Fibroblast of gingiva (primary cell): ENCODE measurements at places on chromosomes 1 and 21.

GRCh38 chr1:2981388-2981787 is 39.9 kb upstream of the ACTRT2 start:
- DNase-seq: no peak

- DNase-seq: peak; percentile 31
These were observed 23.2 kb upstream of the BECN2 start for GRCh38 chr1:241934201-241934848.

GRCh38 chr1:13507075-13507474 is 6.7 kb downstream of the LRRC38 start:
- no peak for DNase-seq

- DNase-seq: peak; percentile 83
These were observed 15.4 kb downstream of the CEP350 start for GRCh38 chr1:179969962-179970361.

DNA sequence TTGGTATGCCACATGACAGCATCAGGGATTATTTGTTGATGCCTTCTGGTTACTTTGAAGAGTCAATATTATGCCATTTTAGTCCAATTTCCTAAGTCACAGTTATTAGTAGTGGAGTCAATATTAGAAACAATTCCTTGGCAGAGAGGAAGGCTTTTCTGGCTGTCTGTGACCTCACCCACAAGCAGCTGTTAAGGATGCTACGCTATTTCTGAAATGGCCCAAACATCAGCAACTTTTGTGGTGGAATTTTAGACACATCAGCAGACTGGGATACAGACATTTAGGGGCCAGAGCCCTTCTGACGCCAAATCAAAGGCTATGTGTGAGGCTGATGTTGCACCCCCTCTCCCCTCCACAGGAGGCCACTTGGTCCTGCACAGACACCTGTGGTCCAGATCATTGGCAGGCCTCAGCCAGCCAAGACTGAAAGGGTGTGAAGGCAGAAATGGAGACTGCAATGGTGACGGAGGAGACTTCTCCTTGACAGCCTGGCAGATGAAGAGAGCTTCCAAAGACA is 9.2 kb upstream of the RXRG start:
- DNase-seq: no peak

DNA sequence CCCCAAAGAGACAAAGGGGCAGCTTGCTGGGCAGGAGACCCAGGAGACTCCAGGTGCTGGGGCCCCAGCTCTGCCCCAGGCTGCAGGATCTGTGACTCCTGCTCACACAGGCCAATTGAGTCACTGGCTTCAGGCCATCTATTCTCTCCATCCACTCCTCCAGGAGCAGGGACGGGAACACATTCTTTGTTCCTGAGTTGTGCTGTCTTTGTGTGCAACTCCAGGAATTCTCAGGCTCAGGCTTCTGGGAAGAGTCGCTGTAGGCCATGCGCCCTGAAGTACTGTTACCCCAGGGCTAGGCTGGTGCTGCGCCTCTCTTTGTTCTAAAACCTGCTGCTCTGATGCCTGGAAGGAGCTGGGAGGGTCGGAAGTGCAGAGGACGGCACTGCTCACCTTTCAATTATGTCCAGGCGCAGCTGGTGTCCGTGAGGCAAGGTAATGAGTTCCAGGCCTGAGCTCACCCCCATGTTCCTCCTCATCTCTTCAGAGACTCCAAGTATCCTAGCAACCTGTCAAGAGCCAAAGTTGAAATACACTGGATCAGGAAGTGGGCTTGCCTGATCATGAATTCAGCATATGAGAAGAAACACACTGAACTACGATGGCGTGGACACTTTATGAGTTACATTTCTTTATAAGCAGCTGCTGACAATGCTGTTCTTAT is 105.9 kb downstream of the BCAR3 start:
- no peak for DNase-seq

DNA sequence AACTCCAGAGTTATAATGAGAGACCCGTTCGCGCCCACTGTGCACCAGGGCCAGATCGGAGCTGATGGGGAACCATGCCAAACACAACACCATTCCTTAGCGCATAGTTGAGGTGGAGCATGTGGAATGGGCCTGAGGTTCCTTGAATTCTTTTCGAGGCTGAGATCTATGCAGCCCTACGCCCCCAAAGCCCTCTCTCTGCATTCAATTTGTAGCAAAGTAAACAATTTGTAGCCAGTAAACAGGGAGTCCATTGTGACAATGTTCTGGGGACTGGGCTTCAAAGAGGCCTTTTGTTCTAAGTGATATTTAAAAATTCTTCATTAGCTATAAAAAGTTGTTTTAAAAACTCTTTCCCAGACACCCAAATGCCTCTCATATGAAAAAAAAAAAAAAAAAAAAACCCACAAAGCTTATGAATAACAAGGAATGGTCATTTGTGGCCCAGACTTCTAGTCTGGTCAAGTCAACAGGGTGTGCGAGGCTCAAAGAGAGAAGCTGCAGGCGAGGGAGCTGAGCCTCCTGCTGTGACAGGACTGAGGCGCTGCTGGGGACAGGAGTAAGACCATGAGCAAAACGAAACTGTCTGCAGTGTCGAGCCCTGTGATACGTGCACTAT is 30.6 kb upstream of the KCNE2 start:
- DNase-seq: peak; percentile 23

- DNase-seq: peak; percentile 44
These were observed 234.2 kb upstream of the FGGY start for GRCh38 chr1:59062743-59063142.

- DNase-seq: peak; percentile 3
These were observed 103.2 kb downstream of the SGIP1 start for GRCh38 chr1:66637146-66637545.

DNA sequence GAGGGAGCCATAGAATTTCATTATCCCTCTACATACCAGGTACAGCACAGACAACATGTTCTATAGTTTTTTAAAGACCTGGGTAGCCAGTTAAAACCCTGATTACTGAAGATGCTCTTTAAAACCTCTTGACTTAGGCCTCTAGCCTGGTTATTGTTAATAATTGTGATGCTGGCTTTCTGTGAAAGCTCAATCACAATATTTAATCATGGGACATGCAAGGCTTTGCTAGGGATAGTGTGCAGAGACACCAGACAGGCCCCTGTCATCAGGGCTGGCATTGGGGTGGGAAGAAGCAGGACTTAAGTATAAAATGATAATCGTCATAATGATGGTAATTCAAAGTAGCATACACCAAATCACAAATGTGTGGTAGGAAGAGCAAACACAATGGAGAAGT is 274.4 kb downstream of the PTBP2 start:
- DNase-seq: no peak

DNA sequence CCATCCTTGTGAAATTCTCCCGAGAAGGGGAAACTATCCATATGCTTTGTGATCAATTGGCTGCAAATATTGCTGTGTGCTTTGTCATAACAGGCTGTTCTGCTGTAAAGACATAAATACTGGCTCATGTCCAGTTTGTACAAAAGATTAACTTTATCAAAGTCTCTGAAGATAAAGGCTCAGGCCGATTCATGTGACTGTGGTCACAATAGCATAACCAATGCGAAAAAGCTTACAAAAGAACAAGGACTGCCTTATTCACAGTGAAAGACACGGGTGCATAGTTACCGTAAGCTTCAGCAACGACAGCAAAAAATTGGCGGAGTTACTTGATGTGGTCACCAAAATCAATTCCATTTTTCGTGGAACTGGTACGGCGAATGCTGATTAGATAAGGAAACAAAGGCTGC is 173.6 kb upstream of the CHRM3 start:
- DNase-seq: no peak

DNA sequence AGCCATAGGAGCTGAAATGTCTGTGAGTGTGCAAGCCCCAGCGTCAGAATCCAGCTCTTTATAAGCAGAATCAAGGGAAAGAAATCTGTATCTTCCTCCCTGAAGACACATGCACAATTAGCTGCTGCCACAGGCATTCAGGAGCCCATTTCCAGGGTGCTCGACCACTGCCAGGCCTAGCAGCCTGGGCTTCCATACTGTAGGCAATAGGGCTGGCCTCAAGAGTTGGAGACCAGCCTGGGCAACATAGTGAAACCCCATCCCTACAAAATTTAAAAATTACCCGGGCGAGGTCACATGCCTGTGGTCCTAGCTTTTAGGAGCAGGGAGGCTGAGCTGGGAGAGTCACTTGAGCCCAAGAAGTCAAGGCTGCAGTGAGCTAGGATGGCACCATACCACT is 41.0 kb downstream of the NEK2 start:
- DNase-seq: no peak

- no peak for DNase-seq
These were observed 1317.7 kb downstream of the MRPL39 start for GRCh38 chr21:24289539-24289938.

GRCh38 chr1:111831153-111831552 is 75.5 kb downstream of the DDX20 start:
- no peak for DNase-seq

DNA sequence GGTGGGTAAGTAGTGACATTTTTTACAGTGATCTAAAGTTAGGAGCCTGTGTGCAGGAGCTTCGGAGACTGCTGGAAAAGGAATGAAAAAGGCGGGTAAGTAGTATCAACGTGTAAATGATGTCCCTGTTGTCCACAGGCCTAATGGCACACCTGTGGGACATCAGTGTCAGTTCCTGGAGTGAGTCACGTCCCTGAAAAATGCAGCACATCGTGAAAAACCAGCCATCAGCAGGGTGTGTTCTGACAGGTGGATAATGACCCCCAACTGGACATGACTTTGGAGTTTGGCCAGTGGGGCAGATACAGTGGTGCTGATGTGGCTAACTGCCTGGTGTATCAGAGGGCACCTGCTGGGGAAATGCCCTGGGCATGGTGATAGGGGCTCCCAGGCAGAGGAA is 12.0 kb upstream of the PRDM15 start:
- no peak for DNase-seq

- DNase-seq: no peak
These were observed 10.7 kb upstream of the GATAD2B start for GRCh38 chr1:153933430-153933829.

GRCh38 chr21:27448960-27449359 is 482.1 kb upstream of the ADAMTS5 start:
- DNase-seq: no peak

- DNase-seq: no peak
These were observed 145.8 kb upstream of the TMPRSS15 start for GRCh38 chr21:18549214-18549905.

GRCh38 chr1:195965475-195965874 is 642.8 kb downstream of the KCNT2 start:
- no peak for DNase-seq

GRCh38 chr1:59016390-59016789 is 232.5 kb upstream of the JUN start:
- DNase-seq: no peak

- DNase-seq: no peak
These were observed 23.2 kb downstream of the DDX59 start for GRCh38 chr1:200646515-200646914.

- DNase-seq: peak; percentile 57
These were observed 40.7 kb downstream of the MAP3K21 start for GRCh38 chr1:233368106-233368788.

DNA sequence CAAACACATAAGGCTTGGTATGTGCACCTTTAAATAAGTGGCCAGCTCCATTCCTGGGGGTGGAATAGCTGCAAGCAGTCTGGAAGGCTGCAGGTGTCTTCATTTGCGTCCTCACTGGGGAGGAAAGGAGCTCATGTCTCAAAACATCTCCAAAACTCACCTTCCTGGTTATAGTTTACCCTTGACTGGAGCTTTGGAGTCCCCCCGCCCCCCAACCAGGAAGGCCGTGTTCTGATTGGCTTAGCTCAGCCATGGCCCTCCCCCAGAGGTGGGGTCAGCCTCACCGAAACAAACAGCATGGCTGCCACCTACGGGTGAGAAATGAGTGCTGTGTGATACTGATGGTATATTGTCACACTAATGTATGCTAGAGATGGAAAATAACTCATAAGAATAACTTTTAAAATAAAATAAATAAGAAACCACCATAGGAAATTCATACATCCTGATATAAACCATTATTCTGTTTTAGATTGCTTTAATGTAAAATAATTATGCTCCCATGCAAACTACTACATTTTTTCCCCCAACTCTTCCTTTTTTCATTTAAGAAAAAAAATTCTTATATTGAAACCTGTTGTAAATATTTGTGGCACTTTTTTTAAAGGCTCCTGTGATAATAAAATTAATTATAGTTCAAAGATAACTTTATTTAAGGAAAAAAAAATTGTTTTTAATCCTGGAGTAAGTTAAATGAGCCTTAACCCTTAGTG is 90.8 kb downstream of the ZP4 start:
- DNase-seq: no peak

- DNase-seq: no peak
These were observed 235.9 kb upstream of the IRF2BP2 start for GRCh38 chr1:234845836-234846235.

DNA sequence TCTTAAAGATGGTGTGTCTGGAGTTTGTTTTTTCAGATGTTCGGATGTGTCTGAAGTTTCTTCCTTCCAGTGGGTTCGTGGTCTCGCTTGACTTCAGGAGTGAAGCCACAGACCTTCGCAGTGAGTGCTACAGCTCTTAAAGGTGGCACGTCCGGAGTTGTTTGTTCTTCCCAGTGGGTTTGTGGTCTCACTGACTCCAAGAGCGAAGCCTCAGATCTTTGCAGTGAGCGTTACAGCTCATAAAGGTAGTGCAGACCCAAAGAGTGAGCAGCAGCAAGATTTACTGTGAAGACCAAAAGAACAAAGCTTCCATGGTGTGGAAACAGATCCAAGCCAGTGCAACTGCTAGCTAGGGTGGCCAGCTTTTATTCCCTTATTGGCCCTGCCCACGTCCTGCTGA is 1430.4 kb upstream of the B3GALT2 start:
- DNase-seq: no peak

DNA sequence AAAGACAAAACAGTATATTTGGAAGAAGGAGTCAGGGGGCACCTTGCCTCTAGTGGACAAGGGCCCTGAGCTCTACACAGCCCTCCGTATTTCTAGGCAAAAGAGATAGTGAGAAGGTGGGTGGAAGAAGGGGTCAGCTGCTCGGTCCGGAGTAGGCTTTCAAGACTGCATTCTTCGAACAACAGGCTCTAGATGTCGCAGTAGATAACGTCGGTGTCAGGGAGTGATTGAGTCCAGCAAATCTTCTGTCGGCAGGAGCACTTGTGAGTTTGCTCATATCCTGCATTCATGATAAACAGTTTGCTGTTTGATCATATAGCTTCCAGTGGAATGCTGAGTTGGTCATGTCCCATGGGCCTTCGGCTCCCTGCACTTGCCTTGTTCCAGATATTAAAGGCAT is 36.8 kb downstream of the DIPK1A start:
- DNase-seq: no peak

DNA sequence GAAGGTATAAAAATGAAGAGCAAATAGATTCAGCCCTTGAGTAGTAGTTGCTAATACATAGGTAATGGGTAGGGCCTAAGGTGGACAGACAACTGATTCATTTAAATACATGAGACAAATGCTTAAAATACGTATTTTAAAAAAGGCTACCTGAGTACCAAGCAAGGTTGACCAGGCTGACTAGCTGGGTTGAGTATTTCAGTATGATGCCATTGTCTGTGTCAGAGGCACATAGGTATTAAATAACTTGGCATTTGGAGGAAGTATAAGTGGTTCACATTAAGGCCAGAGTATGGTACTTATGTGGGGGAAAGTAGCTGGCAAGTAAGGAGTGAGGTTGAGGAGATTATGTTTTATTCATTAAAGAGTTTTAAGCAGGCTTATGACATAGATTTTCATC is 19.4 kb downstream of the NEK7 start:
- no peak for DNase-seq
